ENCODE measurements at places on chromosomes 12 and 14.

DNA sequence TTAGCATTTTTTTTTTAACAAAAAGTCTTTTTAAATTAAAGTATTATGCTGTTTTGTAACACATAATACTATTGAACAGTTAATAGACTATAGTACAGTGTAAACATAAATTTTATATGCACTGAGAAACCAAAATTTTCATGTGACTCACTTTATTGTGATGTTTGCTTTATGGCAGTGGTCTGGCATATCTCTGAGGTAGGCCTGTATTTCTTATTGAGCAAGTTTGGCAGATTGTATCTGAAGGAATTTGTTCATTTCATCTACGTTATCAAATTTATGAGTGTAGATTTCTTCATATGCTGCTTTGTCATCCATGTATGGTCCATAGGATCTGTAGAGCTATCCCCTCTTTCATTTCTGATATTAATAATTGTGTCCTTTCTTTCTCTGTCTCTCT lies 78.8 kb upstream of the PDE3A start:
- no peak for DNase-seq

DNA sequence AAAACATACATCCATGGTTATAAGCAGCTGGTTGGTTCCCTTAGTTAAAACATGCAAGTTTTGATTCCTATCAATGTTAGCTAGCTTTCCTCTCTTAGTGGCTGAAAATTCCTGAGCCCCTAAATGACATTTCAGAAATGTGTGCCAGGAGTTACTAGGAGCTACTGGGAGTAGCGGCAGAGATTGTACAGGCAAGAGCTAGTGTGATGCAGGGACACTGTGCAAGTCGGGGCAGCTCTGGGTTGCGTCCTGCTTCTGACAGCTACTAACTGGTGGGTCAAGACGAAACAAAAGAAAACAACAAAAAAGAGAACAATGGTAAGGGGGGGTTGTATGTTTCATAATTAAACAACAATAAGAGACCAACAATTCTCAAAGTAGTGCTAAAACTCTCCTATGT lies 35.4 kb downstream of the LRIG3 start:
- DNase-seq: no peak

GRCh38 chr12:57130941-57131340 lies 2.7 kb downstream of the LRP1 start:
- DNase-seq: no peak

- DNase-seq: no peak
Observed at GRCh38 chr14:49991491-49991890, 98.6 kb downstream of the ARF6 start.

DNA sequence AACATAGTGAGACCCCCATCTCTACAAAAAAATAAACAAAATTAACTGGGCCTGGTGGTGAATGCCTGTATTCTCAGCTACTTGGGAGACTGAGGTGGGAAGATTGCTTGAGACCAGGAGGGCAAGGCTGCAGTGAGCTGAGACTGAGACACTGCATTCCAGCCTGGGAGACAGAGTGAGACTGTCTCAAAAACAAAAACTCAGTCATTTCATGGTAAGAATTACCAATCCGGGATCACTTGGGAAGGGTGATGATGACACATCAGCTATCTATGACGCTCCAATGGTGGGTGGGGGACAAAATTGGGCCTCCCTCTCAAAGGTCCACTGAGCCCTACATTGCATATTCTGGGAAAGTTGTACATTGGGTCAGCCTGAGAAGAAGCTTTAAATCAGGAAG lies 47.7 kb downstream of the SERPINA3 start:
- no peak for DNase-seq

DNA sequence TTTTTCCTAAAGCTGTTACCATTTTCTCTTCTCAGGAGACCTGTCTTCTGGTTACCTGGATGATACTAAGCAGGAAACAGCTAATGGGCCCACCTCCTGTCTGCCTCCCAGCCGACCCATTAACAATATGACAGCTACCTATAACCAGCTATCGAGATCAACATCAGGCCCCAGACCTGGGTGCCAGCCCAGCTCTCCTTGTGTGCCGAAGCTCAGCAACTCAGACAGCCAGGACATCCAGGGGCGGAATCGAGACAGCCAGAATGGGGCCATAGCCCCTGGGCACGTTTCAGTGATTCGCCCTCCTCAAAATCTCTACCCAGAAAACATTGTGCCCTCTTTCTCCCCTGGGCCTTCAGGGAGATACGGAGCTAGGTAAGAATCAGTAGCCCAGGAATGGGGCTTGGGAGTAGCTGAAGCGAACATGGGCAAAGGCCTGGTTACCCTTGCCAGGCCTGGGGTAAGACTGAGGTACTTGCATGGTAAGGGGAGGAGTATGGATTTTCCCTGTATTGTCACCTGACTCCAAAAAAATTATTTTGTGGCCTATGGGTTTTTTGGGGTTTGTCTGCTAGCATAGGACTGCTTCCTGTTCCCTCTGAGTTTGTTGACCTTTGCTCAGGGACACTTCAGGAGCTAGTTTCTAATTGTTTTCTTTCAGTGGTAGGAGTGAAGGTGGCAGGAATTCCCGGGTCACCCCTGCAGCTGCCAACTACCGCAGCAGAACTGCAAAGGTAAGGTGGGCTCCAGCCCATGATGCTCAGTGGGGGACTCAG lies 26.6 kb downstream of the TRAFD1 start:
- no peak for DNase-seq
